ENCODE measurements at places on chromosomes 1 and 21.
A peak's percentile ranks its signal among the peaks of the same experiment; 100 is the strongest.

GRCh38 chr1:54804471-54805132 lies 3.5 kb upstream of the TTC22 start:
- no peak for DNase-seq

DNA sequence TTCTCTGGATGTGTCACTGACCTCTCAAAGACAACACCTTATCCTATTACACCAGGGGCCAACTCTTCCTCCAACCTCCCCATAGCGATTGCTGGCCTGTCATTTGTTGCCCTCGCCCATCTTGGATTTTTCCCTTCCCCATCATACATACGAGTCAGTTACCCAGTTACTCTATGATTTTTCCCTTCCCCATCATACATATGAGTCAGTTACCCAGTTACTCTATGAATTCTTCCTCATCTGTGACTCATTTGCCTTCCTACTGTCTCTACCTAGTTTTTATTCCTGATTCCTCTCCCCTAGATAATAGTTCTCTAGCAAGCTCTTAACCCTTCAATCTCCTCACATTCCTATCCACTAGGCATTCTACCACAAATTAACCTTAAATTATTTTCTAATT lies 178.8 kb downstream of the NR5A2 start:
- no peak for DNase-seq

- DNase-seq, result no peak
Measured at GRCh38 chr1:107829036-107829770, 135.8 kb downstream of the VAV3 start.

GRCh38 chr1:93702111-93702827 lies 20.6 kb upstream of the BCAR3 start:
- DNase-seq, result no peak

GRCh38 chr1:174692313-174692712 lies 244.5 kb downstream of the GPR52 start:
- no peak for DNase-seq

DNA sequence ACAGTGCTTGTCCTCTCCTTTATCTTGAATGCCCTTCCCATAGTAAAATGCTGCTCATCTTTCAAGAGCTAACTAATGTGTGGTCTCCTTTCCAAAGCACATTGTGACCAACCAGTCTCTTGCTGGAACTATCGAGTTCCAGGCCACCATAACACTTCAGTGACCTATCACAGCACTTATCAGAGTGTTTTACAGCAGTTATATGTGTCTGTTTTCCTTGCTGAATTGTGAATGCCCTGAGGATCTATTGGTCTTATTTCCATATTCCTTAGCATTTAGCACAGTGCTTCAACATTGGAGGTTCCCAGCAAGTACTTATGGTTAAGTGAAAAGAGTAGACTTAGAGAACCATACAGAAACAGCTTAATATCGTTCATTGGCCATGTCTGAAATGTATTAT lies 264.3 kb downstream of the DYRK1A start:
- no peak for DNase-seq

DNA sequence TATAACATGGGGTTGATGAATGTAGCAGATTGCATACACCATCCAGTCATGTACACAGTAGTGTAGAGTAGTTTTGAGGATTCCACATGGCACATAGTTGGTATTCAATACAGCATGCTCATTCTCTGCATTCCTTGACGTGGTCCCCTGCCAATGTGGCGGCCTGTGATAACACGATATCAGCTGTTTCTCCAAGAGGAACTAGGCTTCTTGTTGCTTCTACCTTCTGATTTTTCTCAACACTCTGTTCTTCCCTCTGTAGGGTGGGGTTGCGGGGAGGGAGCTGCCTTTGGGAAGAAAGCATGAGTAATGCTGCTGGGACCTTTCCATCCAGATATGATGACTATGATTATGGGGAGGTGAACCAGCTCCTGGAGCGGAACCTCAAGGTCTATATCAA lies 19.4 kb downstream of the SESN2 start:
- no peak for DNase-seq

DNA sequence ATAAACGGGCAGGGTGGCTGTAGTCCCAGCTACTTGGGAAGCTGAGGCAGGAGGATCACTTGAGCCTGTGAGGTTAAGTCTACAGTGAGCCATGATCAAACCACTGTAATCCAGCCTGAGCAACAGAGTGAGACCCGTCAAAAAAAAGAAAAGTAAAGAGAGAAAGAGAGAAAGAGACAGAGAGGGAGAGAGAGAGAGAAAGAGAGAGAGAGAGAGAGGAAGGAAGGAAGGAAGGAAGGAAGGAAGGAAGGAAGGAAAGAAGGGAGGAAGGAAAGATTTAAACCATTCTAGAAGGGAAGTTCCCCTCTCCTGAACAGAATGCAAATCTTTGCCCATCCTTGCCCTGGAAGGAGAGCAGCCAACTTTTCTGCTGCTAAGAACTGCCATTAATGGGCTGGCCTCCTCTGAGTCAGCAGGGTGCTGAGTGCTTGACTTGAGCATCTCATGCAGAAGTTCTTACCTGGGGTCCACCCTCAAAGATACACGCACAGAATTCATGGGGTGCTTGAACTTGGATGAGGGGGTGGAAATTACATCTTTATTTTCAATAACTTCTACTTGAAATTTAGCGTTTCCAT lies 24.5 kb upstream of the TARDBP start:
- DNase-seq, result no peak

GRCh38 chr1:89312572-89312971 lies 39.9 kb upstream of the GBP5 start:
- DNase-seq, result no peak

DNA sequence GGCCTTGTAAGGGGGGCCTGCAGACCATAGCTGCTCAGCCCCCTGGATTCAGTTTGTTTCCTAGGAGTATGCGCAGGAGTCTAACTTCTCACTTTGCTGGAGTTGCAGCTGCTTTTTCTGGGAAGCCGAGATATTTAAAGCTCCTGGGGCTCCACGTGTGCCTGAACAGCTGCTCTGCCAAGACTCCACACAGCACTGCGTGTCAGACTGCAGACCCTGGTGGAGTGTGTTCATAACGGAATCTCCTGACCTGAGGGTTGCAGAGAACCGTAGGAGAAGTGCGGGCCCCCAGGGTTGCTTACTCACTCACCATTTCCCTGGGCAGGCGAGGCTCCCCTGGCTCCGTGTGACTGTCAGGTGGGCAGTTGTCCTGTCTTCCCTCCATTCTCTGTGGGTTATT lies 474.3 kb upstream of the TMPRSS15 start:
- no peak for DNase-seq

- DNase-seq, result no peak
Measured at GRCh38 chr21:43298546-43299440, 128.1 kb downstream of the SIK1 start.

DNA sequence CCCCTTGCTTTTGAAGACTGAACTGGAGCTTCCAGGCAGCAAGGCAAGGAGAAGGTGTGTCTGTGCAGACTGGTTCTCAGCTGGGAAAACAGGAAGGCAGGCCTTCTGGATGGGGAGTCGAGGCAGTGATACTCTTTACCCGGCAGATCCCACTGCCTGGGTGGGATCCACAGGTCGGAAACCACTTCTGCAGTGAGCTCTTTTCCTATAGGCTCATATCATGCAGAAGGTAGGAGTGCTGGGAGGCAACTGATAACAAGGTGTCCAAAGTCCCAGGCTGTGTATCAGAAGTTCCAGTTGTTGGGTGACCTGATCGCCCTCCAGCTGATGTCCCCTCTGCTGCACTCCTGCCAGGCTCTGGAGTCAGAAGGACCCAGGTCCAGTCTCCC lies 17.1 kb downstream of the ACOT11 start:
- DNase-seq, result no peak

GRCh38 chr1:223421025-223421424 lies 27.8 kb downstream of the CCDC185 start:
- DNase-seq, result no peak

DNA sequence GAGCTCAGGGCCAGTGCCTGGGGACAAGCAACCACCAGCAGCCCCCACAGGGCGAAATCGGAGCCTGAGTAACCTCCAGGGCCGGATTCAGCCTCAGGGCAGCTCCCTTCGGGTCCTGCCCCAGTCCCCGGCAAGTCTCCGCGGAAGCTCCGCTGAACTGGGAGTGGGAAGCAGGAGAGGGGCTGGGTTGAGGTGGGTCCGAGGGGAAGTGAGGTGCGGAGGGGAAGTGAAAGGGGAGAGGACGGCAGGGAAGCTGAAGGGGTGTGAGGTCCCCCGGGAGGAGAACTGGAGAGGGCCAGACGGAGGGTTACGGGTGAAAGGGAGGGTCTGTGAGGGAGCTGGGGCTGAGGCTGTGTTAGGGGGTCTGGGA lies 560 bp downstream of the PADI2 start:
- DNase-seq, result no peak

DNA sequence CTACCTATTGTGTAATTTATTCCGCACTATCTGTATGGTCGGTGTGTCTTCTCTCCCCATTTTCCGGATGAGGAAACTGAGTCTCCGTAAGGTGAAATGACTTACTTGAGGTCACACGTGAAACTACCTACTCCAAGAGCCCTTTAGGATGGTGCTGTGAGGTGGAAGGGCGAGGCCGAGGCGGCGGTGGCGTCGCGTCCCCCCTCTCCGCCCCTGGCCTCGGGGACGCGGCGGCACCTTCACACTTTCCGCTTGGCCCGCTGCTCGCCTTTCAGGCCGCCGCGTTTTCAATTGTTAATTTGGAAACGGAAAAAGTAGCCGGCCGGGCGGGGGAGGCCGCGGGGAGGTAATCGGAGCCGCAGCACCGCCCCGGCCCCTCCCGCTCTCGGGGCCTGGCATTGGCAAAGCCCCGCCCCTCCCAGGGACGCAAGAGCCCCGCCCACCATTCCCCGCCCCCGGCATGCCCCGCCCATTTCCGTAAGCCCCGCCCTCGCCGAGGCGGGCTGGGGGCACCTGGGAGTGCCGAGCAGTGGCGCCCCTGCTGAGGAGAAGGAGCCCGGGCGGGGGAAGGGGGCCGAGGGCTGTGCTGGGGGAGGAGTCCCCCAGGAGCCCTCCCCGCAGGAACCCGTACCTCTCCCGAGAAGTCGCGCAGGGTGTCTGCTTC lies 18.6 kb downstream of the KCNQ4 start:
- peak; percentile 86 for DNase-seq
